ENCODE measurements at places on chromosomes 2 and 18.
A peak's percentile ranks its signal among the peaks of the same experiment; 100 is the strongest.

- no peak for DNase-seq
Observed at GRCh38 chr18:63545000-63545399, 2.8 kb downstream of the SERPINB12 start.

GRCh38 chr2:111537078-111537655 is 346.8 kb downstream of the ANAPC1 start:
- no peak for DNase-seq

DNA sequence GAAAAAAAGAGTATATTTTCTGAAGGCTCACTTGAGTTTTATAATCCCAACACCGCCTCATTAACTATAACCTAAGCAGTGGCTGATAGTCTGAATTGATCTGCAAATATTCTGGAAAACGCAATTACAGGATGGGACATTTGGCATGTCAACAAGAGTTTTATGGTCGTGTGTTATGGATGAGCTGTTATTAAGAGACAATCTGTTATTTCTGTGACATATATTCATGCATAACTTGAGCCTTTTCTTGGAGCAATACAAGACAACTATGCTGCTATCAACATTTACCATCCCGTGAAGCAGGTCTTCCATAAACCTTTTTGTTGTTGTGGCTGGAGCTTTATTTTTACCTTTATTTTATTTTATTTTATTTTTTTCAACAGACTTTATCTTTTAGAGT is 164.4 kb downstream of the SCG2 start:
- DNase-seq, result no peak

GRCh38 chr2:21020031-21020667 is 23.7 kb downstream of the APOB start:
- DNase-seq, result no peak

- DNase-seq, result peak; percentile 41
Observed at GRCh38 chr2:216698895-216699294, 3.5 kb upstream of the IGFBP5 start.

GRCh38 chr2:222563936-222564335 is 92.0 kb downstream of the FARSB start:
- no peak for DNase-seq

DNA sequence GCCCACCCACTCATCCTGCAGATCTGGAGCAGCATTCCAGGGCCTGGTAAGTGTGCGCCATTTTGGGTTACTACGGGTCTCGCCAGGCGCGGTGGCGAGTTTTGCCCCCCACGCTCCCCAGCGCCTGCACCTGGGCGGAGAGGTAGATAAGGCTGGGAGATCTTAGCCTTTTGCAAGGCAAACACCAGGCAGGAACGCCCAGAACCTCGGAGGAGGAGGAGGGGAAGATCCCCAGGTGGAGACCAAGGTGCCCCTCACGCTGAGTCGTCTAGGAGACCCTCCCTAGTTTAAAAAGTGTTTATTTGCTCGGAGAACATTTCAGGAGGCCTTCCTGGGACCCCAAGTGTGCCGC is 365 bp upstream of the RAMP1 start:
- no peak for DNase-seq

GRCh38 chr2:220748875-220749479 is 823.1 kb downstream of the EPHA4 start:
- DNase-seq, result no peak

- DNase-seq, result no peak
Observed at GRCh38 chr2:173412628-173413027, 58.0 kb downstream of the CDCA7 start.

GRCh38 chr2:222698276-222698675 is 26.8 kb downstream of the MOGAT1 start:
- DNase-seq, result no peak

Measured in inflammatory macrophage treated with lipopolysaccharide for 1 hour (primary cell).